ENCODE measurements at places on chromosomes 4 and X.

- ATAC-seq: no peak
Measured at GRCh38 chrX:2176733-2177132, 324.0 kb downstream of the DHRSX start.

- ATAC-seq: no peak
Measured at GRCh38 chr4:143285696-143286437, 50.8 kb upstream of the GAB1 start.

DNA sequence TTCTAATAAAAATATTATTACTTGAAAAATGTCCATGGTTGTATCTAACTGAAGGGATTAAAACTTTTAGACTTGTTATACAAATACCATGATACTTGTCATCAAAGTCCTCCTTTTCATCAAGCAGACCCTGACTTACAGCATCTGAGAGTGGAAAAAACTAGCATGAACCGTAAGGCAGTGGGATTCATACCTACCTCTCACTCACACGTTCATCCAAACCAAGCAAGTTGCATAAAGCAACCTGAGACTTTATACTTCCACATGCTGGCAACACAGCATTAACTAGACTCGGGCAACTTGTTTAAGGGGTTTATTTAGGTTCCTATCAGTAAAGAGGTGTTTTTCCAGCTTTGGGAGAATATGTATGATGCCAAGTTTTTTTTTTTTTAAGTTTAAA is 22.6 kb upstream of the TLR7 start:
- ATAC-seq: no peak

DNA sequence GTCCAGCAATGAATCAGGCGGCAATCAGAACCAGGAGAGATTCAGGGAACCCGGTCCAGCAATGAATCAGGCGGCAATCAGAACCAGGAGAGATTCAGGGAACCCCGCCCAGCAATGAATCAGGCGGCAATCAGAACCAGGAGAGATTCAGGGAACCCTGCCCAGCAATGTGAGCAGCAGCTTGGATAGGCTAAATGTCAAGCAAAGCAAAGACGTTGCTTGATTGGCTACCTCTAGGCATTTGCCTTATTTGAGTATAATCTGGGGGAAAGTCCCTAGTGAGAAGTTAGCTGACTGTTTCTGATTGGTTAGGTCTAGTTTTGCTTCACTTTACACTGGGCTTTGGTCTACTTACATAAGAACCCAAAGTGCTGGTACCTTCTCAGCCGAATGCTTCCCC is 1212.2 kb upstream of the TENM3 start:
- no peak for ATAC-seq

GRCh38 chr4:48976041-48976440 is 10.0 kb upstream of the CWH43 start:
- ATAC-seq: no peak

- ATAC-seq: peak; percentile 87
Measured at GRCh38 chr4:8241895-8242696, 27.5 kb upstream of the HTRA3 start.

- ATAC-seq: no peak
Measured at GRCh38 chr4:86627462-86628135, 33.5 kb downstream of the PTPN13 start.

GRCh38 chr4:25307596-25307995 is 5.0 kb upstream of the ZCCHC4 start:
- ATAC-seq: no peak

DNA sequence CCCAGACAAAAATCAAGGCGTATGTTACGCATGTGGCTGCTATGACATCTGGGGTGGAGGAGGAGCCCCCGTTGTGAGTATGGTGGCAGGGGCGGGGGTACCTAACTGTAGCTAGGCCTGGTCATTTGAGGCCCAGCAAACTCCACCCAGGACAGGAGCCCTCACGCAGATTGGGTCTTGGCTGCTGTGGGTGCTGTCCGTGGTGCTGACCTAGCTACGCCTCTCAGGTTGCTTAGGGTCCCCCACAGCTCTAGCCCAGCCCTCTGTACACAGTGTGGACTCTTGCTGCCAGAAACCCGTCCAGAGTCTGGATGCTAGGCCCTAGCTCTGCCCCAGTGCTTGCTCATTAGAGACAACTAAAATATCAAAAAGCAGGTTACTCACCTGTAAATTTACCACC is 146.7 kb upstream of the PSAPL1 start:
- no peak for ATAC-seq

DNA sequence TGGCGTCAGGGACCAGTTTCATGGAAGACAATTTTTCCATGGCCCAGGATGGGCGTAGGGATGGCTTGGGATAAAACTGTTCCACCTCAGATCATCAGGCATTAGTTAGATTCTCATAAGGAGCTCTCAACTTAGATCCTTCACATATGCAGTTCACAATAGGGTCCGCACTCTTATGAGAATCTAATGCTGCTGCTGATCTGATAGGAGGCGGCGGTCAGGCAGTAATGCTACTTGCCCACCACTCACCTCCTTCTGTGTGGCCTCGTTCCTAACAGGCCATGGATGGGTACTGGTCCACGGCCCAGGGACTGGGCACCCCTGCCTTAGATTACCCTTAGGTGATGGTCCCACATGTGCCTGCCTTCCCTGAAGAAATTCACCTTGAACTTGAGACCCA is 28.8 kb upstream of the ENPP6 start:
- no peak for ATAC-seq

- peak; percentile 59 for ATAC-seq
Measured at GRCh38 chrX:1453951-1454785, 1.5 kb upstream of the ASMTL start.

DNA sequence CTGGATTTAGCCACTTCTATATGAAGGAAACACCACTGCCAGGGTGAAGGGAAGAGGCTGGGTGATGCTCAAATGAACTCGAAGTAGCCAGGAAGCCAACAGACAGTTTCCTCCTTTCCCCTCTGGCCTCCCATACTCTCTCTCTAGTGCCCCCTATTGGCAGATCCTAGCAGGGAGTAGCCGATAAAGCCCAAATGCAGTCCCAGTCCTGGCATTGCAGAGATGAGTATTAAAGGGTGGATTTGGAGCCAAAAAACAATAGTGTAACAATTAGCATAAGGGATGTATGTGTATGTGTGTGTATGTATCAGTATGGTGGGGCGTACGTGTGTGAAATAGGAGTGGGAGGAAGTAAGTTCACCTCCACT is 213.8 kb upstream of the LDB2 start:
- ATAC-seq: no peak

DNA sequence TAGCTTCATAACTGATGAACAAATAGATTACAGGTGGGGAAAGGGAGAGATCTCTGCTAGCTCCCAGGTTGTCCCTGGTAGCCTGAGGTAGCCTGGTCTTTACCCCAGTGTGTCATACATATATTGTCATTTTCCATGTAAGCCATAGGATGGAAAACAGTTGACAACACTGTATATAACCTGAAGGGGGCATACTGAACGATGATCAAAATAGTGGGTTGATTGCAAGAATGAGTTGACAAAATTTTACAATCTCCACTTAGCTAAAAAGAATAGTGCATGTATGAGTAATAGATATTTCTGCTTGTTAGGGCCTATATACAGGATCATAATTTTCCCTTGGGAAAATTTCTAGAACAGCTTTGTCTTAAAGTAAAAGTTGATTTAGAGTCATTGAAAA is 304.1 kb upstream of the HAND2 start:
- ATAC-seq: no peak

- ATAC-seq: no peak
Measured at GRCh38 chrX:82813671-82814078, 694.4 kb upstream of the POU3F4 start.

- ATAC-seq: no peak
Measured at GRCh38 chrX:100404851-100405250, 5.2 kb downstream of the PCDH19 start.

DNA sequence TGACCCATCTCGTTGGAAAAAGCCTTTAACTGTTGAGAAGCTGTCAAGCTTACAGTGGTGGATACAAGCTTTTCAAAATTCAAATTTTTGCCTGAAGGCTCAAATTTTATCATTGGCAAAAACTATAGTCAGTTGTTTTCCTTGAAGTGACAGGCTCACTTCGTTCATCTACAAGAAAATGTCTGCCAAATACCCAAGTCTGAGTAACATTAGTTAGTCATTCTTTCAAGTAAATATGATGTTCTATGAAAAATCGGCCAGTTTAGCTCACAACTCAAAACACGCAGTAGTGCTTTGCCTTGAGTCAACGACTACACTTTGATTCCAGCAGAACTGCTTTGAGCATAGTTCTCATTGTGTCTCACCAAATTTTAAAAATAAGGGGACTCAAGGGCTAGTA is 170.3 kb upstream of the MAMLD1 start:
- ATAC-seq: no peak

GRCh38 chr4:7168106-7168505 is 24.2 kb upstream of the SORCS2 start:
- no peak for ATAC-seq

- ATAC-seq: peak; percentile 70
Measured at GRCh38 chr4:142817442-142817841, 28.7 kb downstream of the INPP4B start.

Data from activated CD4-positive, CD25-positive, alpha-beta regulatory T cell treated with anti-CD3 and anti-CD28 coated beads, Interleukin-2, amount 50 U/mL, for 24 hours (primary cell).